Sigmoid colon (tissue), 7 donors: ENCODE measurements at places on chromosomes 4 and X. TPM values are rescaled to one million over a fixed set of nuclear protein-coding genes. Genes with fewer than 3 reads are reported as not detected.

DNA sequence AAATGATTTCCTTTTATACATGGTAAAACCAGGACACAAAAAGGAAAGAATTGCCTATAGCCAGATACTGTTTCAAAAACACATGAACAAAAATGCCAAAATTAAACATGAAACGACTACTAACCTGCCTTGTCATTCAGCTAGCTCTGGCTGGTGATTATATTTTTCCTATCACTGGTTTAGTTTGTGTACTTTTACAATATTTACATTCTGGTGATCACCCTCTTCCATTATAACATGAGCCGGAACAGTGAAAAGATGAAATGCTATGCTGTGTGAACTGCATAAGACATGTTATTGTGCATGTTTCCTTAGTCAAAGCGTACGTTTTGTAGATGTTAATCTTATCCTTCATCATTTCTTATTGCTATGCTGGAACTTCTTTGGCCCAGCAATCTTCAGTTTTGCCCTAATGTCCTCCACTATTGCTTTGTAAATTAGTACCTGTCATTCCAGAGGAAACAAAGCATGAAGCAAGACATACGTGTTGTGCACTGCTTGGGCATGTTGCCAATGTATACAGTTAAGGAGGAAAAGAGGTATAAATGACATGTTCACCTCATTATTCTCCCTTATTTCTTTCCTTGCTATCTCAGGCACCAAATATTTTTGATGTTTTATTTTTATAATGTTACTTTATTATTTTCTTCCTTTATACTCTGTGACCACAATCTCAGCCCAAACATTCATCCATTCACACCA lies 386.3 kb downstream of the ARHGAP24 start:
- no peak for DNase-seq

- DNase-seq, result no peak
These were observed 114.8 kb downstream of the BCOR start for GRCh38 chrX:39982948-39983347.

LIMCH1 gene
- 6.7 TPM for total RNA-seq

SLC4A4 gene
- total RNA-seq, result 3.0 TPM

- DNase-seq, result no peak
These were observed 200.3 kb upstream of the BCOR start for GRCh38 chrX:40298069-40298468.

- DNase-seq, result no peak
These were observed 38.7 kb upstream of the GYPA start for GRCh38 chr4:144179152-144179739.

HSPA4L gene
- total RNA-seq, result 7.7 TPM

DNA sequence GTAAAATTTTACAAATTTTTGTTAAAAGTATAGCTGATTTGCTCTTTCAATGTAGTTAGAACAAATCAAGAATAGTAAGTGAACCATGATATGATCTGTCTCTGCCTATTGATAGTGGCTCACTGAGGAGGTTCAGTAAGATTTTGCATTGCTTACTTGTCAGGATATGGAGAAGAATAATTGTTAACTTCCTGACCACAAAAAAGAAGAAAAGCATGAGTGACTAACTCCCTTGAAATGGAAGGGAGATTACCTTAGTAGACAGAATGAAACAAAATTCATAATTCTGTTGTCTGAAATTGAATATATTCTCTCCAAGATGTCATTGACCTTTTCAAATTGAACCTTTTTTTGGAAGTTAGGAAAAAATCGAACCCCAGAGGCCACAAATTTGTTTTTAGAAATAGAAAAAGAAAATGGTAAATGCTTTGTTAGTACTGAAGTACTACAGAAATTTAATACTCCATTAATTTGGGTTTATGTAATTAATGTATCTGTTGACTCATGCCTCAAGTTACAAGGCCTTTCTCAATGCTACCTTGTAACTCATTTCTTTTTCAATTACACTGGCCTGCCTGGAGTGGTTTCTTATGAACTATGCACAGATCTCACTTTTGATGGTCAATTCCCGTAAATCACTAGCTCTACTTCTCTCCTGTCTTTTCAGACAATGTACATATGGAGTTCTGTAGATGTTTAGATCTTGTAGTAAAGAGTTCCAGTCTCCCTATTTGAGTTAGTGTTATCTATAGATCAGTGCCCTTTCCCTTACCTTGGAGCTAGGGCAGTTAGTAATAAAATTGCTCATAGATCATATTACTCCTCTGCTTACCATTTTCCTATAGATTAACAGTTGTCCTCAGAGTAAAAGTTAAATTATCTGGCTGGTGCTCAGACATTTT lies 139.3 kb downstream of the TLL1 start:
- DNase-seq, result no peak

- DNase-seq, result no peak
These were observed 85.0 kb upstream of the ZNF81 start for GRCh38 chrX:47751670-47752069.

GPRASP2 gene
- 8.0 TPM for total RNA-seq

DNA sequence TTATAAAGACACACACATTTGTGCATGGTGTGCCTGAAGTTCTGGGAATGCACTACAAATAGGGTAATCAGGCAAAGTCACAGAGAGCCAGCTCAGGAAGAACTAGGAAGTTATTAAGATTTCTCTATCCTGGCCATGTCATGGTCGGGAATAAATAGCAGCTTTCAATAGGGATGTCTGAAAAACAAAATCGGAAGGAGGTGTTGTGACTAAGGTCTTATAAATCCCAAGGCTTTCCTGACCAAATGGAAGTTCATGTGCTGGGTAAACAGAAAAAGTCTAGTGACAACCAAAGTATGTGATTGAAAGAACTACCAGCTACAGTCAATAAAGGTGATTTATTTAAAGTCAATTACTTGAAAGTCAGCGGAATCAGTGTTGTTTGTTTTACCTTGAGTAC lies 262.5 kb upstream of the HS3ST1 start:
- DNase-seq, result no peak

GRCh38 chr4:134740290-134740689 lies 538.7 kb upstream of the PABPC4L start:
- no peak for DNase-seq

DNA sequence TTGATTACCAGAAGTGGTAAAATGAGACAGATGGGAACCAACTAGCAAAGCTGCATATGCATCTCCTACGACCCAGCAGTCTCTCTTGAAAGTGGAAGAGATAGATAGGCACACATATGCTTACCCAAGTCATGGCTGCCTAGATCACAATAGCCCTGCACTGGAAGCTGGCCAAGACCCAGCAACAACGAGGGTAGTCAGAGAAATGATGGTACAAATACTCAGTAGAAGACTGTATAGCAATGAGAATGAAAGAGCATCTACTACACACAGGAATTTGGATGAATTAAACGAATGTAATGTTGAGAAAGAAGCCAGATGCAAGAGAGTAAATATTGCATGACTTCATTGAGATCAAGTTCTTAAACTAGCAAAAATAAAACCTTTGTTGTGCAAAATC lies 100.3 kb upstream of the FAT1 start:
- no peak for DNase-seq

- no peak for DNase-seq
These were observed 34.7 kb upstream of the NAF1 start for GRCh38 chr4:163201358-163201757.

GRCh38 chrX:79130857-79131256 lies 13.6 kb upstream of the GPR174 start:
- no peak for DNase-seq

DNA sequence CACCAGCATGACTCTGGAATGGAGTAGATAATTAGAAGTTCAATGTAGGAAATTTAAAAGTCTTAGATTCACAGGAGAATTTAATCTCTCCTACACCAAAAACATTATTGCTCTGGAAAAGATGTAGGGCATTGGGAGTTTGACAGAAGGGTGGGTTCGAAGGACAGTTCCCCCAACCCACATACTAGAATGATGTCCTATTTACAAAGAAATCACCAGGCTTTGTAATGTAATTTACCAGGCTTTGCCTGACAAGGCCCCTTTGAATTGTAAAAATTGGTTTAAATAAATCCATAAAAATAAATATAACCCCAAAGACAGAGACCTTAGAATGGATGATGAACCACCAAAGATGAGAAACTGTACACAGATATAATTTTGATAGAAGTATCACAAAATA lies 399.2 kb upstream of the GRID2 start:
- DNase-seq, result no peak

DNA sequence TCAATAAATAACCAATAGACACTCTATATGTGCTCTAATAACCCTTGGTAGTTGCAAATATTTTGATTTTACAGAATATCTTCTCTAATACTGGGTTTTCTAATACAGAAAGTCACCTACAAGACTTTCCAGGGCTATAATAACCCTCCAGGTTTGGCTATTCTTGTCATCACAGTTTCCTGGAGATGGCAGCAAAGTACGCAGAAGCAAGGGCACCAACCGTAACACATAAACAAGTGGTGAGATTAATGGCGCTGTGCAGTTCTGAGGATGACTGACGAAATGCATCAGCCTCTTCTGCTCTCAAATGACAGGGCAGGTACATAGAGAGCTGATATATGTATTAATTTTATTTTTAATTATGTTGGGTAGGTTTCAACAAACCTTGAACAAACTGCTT lies 122.4 kb downstream of the C4orf33 start:
- DNase-seq, result no peak

- no peak for DNase-seq
These were observed 47.9 kb downstream of the CEP135 start for GRCh38 chr4:55996646-55997045.

FAM9B gene
- not detected for total RNA-seq

- no peak for DNase-seq
These were observed 1.5 kb downstream of the EREG start for GRCh38 chr4:74366367-74366911.

AASDH gene
- total RNA-seq, result 7.5 TPM

DNA sequence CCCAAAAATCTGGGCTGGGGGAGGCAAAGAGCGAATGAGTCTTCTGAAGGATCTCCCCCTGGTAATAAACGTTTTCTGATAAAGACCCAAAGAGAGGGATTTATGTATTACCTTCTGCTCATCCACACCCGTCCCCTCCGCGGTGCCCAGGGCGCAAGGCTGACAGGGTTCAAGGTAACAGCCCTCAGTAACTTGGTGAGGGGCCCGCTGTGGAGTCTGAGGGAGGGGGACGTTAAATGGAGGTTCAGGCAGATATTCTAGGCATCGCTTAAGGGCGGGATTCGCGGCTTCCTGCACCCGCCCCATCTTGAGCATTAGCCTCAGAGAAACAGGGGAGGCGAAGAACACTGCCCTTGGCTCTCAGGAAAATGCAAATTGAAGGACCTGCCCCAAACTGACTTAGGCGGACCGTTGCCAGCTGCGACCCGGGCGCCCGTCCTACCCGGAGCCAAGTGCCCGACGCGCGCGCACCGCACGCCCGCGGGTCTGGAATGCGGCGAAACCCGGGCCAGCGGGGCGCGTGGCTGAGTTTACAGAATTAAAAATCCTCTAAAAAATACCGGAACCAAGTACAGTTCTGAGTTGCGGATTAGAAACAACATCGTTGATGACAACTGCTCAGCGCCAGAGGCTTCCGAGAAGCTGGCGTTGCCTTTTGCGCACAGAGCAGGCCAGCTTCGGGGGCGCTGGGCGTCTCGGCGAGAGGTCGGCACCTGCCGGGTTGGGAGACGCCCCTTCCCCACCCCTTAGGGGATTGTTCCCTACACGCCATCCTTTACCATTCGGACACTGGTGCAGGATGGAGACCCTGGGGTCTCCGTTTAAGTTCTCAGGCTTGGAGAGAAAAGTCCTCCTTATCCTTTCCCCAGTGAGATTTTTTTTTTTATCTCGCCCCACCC lies 2.8 kb downstream of the HELT start:
- no peak for DNase-seq

GRCh38 chr4:5162909-5163508 lies 111.7 kb downstream of the STK32B start:
- DNase-seq, result no peak

GRCh38 chr4:110635163-110635865 lies 12.4 kb upstream of the PITX2 start:
- no peak for DNase-seq

GRCh38 chrX:117808426-117808825 lies 308.2 kb downstream of the KLHL13 start:
- no peak for DNase-seq

LRPAP1 gene
- total RNA-seq, result 127 TPM

DNA sequence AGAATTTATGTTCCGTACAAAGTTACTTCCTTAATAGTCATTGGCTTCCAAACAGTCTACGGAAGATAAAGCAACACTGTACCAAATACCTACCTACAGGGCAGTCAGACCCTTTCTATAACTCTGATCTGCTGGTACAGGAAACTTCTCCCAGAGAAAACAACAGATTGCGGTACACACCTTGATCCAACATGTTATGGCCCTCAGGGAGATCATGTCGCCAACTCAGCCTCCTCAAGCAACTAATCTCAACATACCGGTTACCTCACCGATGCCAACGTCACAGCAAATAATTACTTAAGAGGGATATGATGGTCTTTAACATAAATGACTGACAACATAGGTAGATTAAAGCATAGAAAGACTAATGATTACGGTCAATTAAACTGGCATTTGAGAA lies 70.4 kb downstream of the RFC1 start:
- DNase-seq, result no peak

STBD1 gene
- total RNA-seq, result 16.6 TPM

BEX4 gene
- 86.6 TPM for total RNA-seq

SYP gene
- 4.1 TPM for total RNA-seq

GYPA gene
- not detected for total RNA-seq

GRCh38 chrX:127708155-127708554 lies 344.0 kb downstream of the ACTRT1 start:
- DNase-seq, result no peak
